Fibroblast of skin of abdomen (primary cell): ENCODE measurements at places on chromosomes 12 and 14.

GRCh38 chr12:92156139-92156538 lies 10.5 kb upstream of the BTG1 start:
- DNase-seq, result no peak

DNA sequence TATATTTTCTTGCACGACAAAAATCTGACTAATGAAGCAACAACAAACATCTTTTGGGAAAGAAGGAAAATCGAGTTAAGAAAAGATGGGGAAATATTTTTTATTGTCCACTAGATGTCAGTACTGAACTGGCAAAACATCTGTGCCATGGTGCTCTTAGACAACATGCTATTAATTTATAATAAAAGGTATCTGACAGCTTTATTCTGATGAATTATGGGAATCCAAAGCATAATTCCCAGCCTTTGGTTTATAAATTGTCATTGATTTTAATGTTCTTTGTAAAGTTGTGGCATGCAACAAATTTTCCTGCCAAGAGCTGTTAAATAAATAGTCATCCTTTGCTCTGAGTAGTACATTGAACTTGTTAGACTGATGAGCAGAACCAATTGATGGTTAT lies 231.2 kb downstream of the ETNK1 start:
- peak; percentile 32 for DNase-seq

DNA sequence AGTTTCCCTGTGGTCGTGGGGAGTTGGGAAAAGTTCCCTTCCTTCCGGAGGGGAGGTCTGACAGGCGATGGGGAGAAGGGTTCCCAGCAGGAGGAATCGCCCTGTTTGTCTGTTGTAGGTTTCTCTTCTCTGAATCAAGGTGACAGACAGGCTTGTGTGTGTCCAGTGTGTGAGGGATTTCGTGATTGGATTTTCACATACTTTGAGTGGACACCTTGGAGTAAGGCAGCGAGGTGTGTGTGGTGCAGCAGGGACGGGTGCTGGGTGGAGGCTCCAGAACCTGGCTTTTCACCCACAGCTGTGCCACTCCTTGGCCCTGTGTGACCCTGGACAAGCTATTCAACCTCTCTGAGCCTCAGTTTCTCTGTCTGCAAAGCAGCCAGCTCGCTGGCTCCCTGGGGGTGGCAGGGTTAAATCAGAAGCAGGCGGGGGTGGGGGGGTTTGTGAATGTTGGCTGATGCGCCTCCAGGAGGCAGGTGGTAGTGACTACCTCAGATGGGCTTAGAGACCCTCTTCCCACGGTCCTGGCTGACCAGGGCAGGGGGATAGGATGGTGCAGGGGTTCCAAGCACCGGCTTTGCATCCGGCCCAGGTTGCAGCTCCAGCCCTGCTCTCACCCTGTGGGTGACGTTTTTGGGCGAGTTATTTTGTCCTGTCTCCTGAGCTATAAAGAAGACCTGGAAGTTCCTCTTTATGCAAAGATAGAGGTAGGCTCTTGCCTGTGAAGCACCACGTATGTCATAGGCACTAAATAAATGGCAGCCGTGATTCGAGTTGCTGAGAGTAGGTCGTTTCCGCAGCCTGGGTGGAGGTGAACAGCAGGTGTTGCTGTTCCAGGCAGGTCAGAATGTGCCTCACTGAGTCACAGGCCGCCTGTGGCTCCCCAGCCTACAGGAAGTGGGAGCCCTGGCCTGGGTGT lies 679 bp downstream of the BDKRB2 start:
- no peak for DNase-seq

GRCh38 chr12:1907652-1908611 lies 10.5 kb downstream of the CACNA2D4 start:
- no peak for DNase-seq

DNA sequence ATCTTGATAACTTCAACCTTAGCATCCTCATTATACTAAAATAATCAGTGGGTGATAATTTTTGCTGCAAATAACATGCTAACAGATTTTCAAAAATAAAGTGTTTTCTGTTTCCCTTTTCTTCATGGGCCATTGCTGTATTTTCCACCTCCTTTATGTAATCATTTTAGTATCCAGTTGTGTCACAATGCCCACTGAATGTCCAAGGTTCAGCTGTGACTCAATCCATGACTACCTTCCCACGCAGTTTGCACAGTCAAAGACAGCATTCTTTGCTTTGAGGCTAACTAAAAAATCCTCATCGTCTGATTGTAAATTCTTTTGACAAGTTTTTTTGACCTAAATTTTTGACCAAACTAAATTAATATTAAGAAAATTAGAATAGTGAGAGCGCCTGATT lies 474.1 kb downstream of the FLRT2 start:
- peak; percentile 38 for DNase-seq

DNA sequence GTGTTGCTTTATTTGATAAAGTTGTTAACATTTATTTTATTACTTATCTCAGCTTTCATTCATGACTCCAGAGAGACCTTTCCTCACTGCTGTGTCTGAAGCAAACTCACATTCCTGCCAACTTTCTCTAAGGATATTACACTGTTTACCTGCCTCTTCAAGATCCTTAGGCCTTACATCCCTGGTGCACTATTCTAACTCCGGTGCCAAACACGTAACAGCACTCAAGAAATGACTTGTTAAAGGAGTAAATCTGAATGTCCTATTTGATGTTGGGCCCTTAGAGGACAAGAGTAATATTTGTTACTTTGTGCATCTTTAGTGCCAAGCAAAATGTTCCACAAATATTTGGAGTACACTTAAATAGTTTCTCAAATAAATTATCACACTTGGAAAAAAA lies 324.1 kb upstream of the FLRT2 start:
- DNase-seq, result no peak

- DNase-seq, result peak; percentile 95
Observed at GRCh38 chr12:107515446-107515958, 170.1 kb upstream of the PWP1 start.

- peak; percentile 30 for DNase-seq
Observed at GRCh38 chr14:56555921-56556570, 23.6 kb upstream of the TMEM260 start.

- no peak for DNase-seq
Observed at GRCh38 chr12:130179621-130180020, 17.4 kb downstream of the FZD10 start.

DNA sequence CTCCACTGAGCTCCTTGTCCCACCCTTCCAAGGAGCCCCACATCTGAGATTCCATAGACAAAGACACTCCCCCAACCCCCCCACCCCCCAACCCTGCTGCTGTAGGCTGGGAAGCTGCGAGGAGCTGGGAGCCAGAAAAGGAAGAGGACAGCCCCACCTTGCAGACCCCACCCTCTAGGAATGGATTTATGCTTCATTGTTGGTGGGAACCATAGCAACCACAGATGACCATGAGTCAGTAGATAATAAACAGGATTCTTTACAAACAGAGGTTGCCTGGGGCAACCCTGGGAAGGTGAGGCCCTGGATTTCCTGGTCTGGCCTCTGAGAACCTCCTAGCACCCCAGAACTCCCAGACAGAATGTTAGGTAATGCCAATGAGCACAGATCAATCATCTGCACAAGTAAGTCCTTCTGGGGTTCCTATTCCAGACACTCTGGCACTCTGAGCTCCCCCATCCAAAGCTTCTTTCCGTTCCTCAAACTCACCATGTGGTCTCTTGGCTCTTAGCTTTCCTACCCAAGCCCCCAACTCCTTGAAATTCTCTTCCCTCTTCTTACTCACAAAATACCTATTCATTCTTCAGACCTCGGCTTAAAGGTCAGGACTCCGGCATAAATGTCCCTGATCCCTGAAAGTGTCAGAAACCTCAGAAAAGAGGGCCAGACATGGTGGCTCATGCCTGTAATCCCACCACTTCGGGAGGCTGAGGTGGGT lies 15.2 kb upstream of the PLEKHG6 start:
- peak; percentile 58 for DNase-seq

DNA sequence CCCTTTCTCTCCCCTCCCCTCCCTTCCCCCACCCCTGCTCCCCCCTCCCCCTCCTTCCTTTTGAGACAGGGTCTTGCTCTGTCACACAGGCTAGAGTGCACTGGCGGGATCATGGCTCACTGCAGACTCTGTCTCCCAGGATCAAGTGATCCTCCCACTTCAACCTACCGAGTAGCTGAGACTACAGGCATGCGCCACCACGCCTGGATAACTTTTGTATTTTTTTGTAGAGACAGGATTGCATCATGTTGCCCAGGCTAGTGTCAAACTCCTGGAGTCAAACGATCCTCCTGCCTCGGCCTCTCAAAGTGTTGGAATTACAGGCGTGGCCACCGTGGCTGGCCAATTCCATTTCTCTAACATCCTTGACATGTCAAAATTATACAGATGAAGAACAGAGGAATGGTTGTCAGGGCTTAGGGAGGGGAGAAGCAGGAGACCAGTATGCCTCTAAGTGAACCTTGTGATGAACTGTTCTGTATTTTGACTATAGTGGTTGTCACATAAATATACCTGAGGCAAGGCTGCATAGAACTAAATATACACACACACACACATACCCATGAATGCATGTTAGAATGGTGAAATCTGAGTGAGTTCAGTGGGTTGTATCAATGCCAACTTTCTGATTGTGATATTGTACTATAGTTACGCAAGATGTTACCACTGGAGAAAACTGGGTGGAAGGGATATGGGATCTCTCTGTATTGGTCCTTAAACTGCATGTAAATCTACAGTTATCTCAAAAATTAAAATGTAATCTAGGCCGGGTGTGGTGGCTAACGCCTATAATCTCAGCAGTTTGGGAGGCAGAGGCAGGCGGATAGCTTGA lies 3.6 kb upstream of the CFAP73 start:
- no peak for DNase-seq

DNA sequence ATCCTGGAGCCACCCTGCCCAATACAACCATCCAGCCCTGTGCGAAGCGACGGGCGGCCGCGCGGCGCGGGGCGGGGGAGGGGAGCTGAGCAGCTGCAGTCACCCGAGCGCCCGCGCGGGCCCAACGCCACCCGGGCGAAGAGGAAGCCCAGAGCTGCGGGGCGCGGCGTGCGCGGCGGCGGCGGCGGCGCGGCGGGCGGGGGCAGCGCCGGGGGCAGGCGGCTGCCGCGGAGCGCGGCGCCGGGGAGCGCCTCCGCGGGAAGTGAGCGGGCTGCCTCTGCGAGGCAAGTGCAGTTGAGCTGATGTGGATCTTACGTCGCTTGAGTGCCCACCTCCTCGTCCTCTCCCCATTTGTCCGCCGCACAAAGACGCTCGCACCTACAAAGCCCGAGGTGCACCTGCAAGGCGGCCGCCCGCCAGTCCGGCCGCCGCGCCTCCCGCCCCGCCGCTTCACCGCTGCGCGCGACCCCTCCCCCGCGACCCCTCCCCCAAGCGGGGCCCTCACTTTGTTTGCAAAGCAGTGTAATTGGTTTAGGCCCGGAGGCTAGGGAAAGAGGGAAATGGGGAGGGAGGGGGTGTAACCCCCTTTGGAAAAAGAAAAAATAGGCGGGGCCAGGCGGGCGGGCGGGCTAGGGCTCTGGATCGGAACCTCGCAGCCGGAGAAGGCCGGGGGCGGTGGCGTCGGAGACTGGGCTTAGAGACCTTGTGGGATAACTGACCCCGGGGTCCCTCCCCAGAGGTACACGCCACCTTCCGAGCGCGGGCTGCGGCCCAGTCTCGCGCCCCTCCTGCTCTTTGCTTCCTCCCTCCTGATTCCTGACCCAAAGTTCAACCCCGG lies at the start of the genes FOXA1 and TTC6:
TSS of gene FOXA1 (minus strand) at position 279 of the 838 bp plus-strand sequence. CDS start at position 2, 277 bp downstream.
TSS of gene TTC6 (plus strand) at position 659 of the 838 bp plus-strand sequence. CDS start 26,436 bp downstream, outside the sequence.
- DNase-seq, result no peak

DNA sequence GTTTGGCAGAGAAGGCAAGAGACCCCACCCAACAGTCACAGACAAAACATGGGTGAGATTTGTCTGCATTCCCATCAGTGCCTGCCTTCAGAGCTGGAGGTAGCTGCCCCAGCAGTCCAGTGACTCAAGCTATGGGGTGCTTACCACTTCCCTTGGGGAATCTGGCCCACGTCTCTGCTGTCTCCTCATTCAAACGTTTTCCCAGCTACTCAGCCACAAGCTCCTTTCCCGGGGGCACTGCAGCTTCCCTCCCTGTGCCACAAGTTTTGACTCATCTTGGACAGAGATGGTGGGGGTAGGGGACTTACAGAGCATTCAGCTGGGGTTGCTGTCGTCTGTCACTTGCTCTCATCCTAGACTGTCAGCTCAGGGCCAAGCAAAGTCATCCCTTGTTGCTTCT lies 66.6 kb downstream of the FBXL14 start:
- DNase-seq, result peak; percentile 86
